ENCODE measurements at places on chromosomes 5 and 9. TPM values are rescaled to one million over a fixed set of nuclear protein-coding genes. Genes with fewer than 3 reads are reported as not detected.

GRCh38 chr9:121738411-121738810 is 87.0 kb downstream of the DAB2IP start:
- H3K27ac ChIP-seq: no peak overlapping the region
- no peak for DNase-seq
- H3K36me3 ChIP-seq: no peaks in the 10 kb centered on the region
- H3K4me3 ChIP-seq: no peak overlapping the region
- H3K4me1 ChIP-seq: no peaks in the 10 kb centered on the region

The FBP2 gene
- total RNA-seq: not detected

The NIM1K gene
- total RNA-seq: 0.75 TPM

The IL7R gene
- total RNA-seq: 163 TPM

DNA sequence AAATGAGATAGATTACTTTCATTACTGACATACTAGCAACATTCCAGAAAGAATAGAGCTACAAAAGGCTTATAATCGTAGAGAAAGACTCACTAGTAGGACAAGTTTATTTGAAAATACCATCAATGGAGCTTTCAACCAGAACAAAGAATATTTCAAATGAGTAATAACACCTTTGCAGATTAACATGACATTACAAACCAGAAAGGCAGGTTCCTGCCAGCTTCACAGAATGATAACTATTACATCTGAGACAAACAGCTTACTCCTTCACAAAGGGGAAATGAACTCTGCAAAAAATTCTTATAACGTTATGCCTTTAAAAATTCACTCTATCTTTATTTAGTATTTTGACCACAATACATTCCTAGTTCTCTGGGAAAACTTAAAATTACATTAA is 103.1 kb downstream of the EPB41L4A start:
- DNase-seq: no peak
- no peaks in the 10 kb centered on the region for H3K4me1 ChIP-seq
- peaks cover 2% of the 10 kb centered on the region for H3K27me3 ChIP-seq
- H3K27ac ChIP-seq: no peak overlapping the region
- no peaks in the 10 kb centered on the region for H3K36me3 ChIP-seq

Measured in activated CD4-positive, alpha-beta memory T cell treated with anti-CD3 and anti-CD28 coated beads for 36 hours (primary cell).